Stimulated activated CD8-positive, alpha-beta memory T cell treated with anti-CD3 and anti-CD28 coated beads, Interleukin-4, amount 100 ng/mL, for 1 hour (primary cell): ENCODE measurements at places on chromosomes 6 and 20.

- no peak for DNase-seq
Measured at GRCh38 chr6:35392111-35392702, 49.8 kb downstream of the PPARD start.

- DNase-seq: no peak
Measured at GRCh38 chr6:21824431-21825177, 231.1 kb downstream of the SOX4 start.

DNA sequence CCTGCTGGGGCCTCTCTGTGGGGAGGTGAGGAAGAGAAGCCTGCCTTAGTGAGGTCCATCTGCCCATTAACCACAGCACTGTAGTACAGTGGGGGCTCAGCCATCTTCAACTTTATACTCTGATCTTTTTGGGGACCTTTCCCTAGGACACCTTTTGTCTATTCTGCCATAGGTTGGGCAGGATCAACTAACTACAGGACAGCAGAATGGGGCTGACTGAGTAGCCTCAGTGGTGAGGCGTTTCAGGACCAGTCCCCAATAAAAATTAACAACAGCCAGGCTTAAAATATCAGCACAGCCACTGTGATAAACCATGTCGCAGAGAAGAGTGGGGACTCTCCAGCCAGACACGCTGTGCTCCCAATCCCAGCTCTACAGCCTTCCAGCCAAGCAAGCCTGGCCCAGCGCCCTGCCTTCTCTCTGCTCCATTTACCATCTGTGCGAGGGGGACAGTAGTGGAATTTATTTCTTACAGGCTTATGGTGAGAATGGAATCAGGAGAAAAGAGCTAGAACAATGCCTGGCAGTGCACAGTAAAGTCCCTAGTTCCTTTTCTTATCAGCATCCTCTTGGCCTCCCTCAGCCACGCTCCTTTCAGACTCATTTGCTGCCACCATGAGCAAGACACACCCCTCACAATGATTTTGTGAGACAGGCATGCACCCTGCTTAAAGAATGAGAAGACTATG lies 75.5 kb downstream of the SLC22A23 start:
- no peak for DNase-seq

- DNase-seq: no peak
Measured at GRCh38 chr6:167826896-167827582, at the start of gene AFDN. AFDN (plus strand) TSS chr6:167826911; CDS start chr6:167827133, 222 bp downstream.
